Right renal cortex interstitium (tissue), 3 donors: ENCODE measurements at places on chromosomes 3 and 15. TPM values are rescaled to one million over a fixed set of nuclear protein-coding genes. Genes with fewer than 3 reads are reported as not detected.

The CADPS gene
- polyA plus RNA-seq: 2.4 TPM

DNA sequence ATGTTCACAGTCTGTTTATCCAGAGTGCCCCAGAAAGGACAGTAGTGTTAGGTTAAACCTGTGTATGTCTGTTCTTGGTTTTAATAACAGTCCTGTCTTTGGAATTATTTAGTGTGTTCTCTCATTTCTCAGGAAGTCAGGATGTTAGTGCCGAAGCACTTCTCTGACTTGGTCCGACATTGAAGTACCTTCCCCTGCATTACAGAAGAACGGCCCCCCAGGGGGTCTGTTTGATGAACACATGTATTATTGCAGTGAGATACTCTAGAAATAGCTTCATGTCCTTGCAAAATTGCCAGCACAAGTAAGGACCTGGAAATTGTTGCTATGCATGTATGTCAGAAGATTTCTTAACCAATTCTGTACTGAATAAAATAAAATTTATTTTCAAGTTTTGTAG is 110.9 kb downstream of the IGF1R start:
- DNase-seq: no peak

DNA sequence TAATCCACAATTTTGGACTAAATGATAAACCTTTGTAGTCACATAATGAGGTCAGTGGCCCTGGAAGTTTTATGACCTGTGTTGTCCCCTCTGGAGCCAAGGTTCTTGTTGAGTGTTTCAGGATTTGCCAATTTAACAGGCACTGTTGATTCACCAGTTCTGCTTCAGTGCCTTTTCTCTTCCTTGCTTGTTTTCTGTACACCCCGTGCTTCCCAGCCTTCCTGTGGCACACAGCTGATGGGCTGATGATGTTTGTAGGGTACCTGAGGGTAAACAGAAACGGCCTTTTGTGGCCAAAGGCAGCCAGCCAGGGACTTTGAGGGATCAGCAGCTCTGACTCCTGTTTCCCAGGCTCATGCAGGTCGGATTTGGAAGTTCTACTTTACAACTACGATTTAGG is 13.3 kb downstream of the GYG1 start:
- DNase-seq: no peak

DNA sequence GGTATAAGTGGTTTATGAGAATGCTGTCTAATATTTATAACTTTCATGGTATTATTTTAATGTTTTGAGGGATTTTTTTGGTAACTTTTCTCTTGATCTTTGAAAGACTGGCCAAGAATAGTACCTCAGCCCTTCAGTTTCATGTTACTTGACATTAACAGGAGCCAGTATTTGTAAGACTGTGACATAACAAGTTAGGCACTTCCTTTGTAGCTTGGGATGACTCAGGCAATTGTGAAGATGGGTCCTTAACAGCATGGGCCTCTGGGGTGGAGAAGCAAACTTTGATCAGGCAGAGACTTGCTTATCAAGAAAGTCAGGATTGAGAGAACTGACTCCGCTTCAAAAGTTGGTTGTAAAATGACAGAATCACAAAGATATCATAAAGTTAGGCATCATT is 9.5 kb downstream of the LRRC49 start:
- no peak for DNase-seq

DNA sequence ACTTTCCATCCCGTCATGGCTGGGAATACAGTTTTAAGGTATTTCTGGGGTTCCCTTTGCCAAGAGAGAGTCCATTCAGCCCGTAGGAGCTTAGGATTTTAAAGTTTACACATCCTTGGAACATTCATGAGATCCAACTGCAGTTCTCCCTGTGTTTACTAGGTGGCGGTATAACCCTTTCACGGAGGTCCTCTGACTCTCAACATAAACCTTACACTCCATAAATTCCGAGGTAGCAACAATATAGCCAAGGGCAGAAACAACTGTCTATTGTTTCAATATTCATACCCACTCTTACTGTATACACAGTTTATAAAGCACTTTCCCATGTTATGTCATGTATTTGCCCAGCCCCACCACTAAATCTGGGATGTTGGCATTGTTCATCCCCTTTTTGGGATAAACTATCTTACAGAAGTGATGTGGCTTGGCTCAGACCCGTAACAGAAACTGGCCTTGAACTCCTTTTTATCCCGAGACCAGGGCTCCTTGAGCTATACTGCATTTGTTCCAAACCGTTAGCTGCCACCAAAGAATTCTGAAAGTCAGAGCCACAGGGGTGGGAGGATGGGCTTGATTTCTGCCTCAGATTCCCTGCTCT is 69.2 kb upstream of the COL6A5 start:
- DNase-seq: peak; percentile 31

GRCh38 chr3:187039723-187040414 is 99.4 kb downstream of the RPL39L start:
- DNase-seq: no peak

GRCh38 chr3:140343211-140344081 is 334.4 kb upstream of the TRIM42 start:
- DNase-seq: no peak
